Activated CD8-positive, alpha-beta T cell treated with anti-CD3 and anti-CD28 coated beads for 36 hours (primary cell): ENCODE measurements at places on chromosomes 12 and 14. TPM values are rescaled to one million over a fixed set of nuclear protein-coding genes. Genes with fewer than 3 reads are reported as not detected.

Gene WNT1
- not detected for total RNA-seq

Gene EFS
- not detected for total RNA-seq

Gene DEPDC4
- 1.6 TPM for total RNA-seq

GRCh38 chr14:84492685-84493084 is 1037.3 kb upstream of the FLRT2 start:
- DNase-seq, result no peak

DNA sequence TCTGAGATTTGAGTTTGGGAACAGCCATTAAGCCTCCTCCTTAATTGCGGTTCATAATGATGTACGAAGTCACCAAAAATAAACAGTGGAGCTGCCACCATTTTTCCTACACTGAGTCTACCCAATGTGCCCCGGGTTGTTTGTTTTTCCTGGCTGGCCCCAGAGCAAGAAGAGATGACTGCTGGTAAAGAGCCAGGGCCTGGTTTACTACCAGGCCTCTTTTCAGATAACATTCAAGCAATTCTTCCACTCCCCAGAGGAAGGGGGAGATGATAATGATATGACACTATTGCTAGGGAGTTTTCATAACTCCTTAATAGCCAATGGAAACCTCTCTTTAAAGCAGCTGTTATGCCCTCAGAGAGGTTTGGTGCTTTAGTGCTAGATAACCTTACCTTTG is 42.3 kb downstream of the BRAP start:
- no peak for DNase-seq

DNA sequence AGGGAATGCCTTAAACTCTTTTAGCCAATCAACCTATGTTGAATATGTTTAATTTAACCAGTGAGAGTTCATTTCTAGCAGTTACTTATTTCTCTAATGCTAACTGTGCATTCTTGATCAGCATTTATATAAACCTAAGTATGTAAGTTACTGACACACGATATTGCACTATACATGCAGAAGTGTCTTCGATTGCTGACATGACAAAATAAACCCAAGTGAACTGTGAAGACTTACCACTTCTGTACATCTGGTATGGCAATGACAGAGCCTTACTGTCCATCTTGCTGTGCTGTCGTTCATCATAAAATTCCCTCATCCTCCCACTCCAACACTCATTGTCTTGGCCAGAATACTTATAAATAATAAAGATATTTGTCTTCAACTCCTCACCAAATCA is 131.8 kb downstream of the TSHR start:
- DNase-seq, result no peak

Gene LRRC10
- total RNA-seq, result not detected

- no peak for DNase-seq
Measured at GRCh38 chr12:48022676-48023385, 18.6 kb upstream of the COL2A1 start.

DNA sequence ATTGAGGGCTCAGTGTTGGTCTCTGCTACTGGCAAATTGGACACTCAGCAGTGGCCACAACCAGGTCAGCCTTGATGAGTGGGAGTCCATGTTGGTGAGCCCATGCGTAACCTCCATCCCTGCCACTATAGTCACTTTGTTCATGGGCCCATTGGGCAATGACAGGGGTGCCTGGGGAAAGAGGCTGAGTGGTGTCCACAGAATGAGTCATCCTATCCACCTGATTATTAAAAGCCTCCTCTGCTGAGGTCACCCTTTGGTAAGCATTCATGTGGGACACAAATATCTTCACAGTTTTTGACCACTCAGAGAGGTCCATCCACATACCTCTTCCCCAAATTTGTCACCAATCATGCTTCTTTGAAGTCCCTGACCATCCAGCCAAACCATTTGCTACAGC is 50.0 kb downstream of the FIGNL2 start:
- no peak for DNase-seq

Gene CSRP2
- total RNA-seq, result 1.8 TPM
